Bladder microvascular endothelial cell (primary cell): ENCODE measurements at places on chromosomes 16 and 17. TPM values are rescaled to one million over a fixed set of nuclear protein-coding genes. Genes with fewer than 3 reads are reported as not detected.

Gene GP1BA
- 0.13 TPM in 1 of 2 replicates, not detected in the other for total RNA-seq

Gene TOX3
- not detected in 2 replicates for total RNA-seq

Gene CMTM1
- total RNA-seq = 1.1 and 2.9 TPM in 2 replicates

Gene DPEP2
- total RNA-seq = 0.16 and 1.4 TPM in 2 replicates

Gene HSPB9
- not detected in 2 replicates for total RNA-seq

Gene RECQL5
- 7.1 and 23.6 TPM in 2 replicates for total RNA-seq

Gene RIPOR1
- 45.2 and 144 TPM in 2 replicates for total RNA-seq

Gene KCNG4
- not detected in 2 replicates for total RNA-seq

Gene KLHL11
- 15.7 and 34.4 TPM in 2 replicates for total RNA-seq

Gene ELP5
- total RNA-seq = 22.4 and 31.6 TPM in 2 replicates

Gene C1QL1
- 0.31 TPM in 1 of 2 replicates, not detected in the other for total RNA-seq

Gene EXOC3L1
- 12.8 and 28.3 TPM in 2 replicates for total RNA-seq

Gene PRDM7
- total RNA-seq = not detected in 2 replicates

Gene KRT33A
- not detected in 2 replicates for total RNA-seq

Gene KRTAP17-1
- not detected in 2 replicates for total RNA-seq
